ENCODE measurements at places on chromosomes 2 and 18.

GRCh38 chr18:34048423-34048822 is 176.3 kb downstream of the NOL4 start:
- no peak for DNase-seq

DNA sequence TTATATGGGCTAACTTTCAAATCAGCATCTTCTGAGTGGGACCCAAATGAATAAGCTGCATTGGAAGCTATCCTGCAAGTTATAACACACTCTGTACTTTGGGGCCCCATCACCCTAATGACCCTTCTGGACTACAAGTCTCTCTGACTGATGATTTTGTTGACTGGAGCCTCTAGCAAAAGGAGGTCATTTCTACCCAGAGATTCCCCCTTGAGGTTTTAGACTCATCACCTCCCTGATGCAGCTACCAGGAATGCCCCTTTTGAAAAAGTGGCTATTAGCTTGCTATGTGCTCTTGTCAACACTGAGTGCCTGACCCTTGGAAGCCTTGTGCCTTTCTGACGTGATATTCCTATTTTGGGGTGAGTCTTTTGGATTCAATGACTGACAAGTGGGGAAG is 54.5 kb upstream of the NEMP2 start:
- no peak for DNase-seq

DNA sequence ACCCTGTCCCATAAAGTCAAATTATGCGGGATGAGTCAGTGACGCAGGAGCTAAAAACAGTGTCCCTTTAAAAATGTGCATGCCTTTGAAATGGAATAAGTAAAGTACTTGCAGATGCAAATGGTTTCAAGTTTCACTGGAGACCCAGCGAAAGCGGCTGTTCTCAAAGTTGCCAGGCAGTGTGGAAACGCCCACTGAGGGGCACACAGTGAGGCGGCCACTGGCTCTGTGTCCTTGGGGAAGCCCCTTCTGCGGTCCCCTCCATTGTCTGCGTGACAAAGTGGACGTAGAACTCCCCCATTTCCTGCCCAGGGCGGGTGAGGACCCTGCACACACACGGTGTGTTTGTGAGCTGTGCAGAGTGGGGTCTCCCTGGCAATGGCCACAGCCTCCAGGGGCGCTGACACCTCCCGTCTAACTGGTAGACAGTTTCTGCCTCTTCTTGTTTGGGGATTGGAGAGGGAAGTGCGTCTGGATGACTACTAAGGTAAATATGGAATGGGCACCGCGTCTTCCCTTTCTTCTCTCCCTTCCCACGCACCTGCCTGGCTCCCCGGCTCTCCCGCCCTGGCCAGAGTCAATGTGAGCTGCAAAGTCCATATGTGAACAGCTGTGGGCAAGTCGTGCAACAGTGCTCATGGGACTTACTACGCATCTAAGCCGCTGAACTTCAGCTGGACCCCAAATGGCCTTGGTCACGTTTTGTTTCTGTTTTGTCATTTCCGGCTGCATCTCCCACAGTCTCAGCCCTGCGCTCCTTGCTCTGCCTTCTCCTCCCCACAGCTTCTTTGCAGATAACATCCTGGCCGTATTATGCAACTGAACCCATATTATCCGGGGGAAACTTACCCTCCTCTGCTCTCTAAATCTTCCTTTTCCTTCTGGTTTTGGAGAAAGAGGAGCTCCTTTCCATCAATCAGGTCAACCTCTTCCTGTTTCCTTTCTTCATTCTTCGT is 33.7 kb upstream of the ZNF516 start:
- DNase-seq, result peak; percentile 60

DNA sequence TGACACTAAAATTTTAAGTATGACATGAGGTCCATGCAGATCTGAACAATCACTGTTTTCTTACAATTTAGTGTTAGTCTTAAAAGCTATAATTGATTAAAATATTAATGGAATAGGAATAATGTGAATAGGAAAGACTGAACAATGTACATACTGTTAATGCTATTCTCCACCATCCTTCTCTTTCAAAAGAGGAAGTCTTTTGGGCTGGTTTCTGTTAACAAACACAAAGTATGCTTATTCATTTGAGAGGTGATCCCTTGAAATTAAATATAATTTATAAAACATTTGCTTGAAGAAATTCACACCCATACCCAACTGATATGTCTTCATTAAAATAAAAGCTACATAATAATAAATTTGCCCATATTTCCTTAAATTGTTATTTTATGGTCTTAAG is 2.3 kb downstream of the STPG4 start:
- no peak for DNase-seq

DNA sequence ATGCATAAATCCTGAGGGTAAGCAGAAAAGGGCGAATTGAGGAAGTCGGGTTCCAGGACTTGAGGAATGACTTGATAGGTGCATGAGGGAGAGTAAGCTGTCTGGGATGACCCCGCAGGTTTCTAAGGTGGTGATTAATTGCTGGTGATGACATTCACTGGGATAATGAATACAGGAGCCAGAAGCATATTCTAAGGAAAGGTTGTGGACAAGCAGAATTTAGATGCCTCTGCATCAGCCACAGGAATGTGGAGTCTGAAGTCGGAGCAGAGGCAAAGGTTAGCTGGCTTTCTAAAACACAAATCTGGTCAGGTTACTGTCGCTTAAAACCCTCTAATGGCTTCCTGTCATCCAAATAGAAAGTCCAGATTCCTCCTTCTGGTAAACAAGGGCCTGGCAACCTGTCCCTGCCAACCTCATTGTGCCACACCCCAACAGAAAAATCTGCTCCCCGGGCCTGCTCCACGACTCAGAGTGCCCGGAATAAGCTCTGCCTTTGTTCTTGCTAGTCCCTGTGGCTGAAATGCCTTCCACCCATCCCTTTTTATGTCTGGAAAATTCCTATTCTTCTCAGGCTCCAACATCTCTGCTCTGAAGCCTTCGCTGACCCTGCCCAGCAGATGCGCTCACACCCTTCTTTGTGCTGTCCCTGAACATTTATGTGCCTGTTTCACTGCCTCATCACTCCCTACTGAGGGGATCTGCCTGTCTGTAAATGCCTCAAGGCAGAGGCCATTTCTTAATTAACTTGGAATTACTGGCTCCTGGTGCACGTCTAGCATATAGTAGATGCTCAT is 11.3 kb upstream of the TMEM214 start:
- peak; percentile 14 for DNase-seq
